ENCODE measurements at places on chromosomes 11 and 22. TPM values are rescaled to one million over a fixed set of nuclear protein-coding genes. Genes with fewer than 3 reads are reported as not detected.

GRCh38 chr11:86931548-86932258 lies 23.5 kb downstream of the FZD4 start:
- H3K4me1 ChIP-seq: no peaks in the 10 kb centered on the region
- H3K27me3 ChIP-seq: no peaks in the 10 kb centered on the region
- no peak overlapping the region for H3K27ac ChIP-seq
- H3K4me3 ChIP-seq: no peak overlapping the region

DNA sequence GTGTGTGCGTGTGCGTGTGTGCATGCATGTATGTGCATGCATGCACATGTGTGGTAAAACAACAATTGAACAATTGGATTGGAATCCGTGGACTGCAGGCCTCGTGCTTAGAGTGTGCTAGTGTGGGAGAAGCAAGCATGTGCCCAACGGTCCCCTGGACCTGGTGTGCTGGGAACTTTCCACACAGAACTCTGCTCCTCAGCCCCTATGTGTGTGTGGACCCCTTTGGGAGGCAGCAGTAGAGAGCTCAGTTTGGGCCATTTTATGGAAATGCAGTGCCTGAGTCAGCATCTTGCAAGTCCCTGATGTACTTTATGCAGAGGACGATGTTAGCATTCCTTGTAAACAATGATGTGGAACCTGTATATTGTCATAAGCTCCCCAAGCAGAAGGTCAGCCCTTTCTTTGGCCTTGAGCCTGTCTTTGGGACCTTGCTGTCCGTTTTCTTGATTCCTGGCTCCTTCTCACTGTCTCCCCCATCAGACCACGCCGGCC lies 167.3 kb downstream of the TBC1D22A start:
- H3K36me3 ChIP-seq: peaks cover 3% of the 10 kb centered on the region
- DNase-seq: no peak
- no peaks in the 10 kb centered on the region for H3K27me3 ChIP-seq

DNA sequence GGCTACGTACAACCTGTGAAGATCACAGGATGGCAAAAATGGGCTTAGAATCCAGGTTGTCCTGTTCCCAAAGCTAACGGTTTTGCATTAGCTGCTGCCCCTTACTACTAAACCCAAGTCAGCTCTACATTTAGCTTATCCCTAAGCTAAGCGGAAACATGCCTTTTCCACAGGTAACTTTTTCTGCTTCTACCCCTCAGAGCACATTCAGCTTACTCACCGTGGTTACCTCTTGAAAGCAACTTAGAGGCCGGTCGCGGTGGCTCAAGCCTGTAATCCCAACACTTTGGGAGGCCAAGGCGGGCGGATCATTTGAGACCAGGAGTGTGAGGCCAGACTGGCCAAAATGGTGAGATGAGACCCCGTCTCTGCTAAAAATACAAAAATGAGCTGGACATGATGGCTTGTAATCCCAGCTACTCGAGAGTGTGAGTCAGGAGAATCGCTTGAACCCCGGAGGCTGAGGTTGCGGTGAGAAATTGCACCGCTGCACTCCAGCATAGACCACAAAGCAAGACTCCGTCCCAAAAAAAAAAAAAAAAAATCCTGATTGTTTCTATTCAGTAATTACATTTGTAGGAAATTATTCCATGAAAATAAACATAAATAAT lies 790 bp upstream of the TMEM41B start:
- H3K4me1 ChIP-seq: peaks cover 7% of the 10 kb centered on the region
- no peak for DNase-seq
- H3K4me3 ChIP-seq: peak overlapping the region; percentile 99
- H3K27ac ChIP-seq: peak overlapping the region; percentile 92
- H3K27me3 ChIP-seq: no peaks in the 10 kb centered on the region
- H3K36me3 ChIP-seq: peaks cover 13% of the 10 kb centered on the region

DNA sequence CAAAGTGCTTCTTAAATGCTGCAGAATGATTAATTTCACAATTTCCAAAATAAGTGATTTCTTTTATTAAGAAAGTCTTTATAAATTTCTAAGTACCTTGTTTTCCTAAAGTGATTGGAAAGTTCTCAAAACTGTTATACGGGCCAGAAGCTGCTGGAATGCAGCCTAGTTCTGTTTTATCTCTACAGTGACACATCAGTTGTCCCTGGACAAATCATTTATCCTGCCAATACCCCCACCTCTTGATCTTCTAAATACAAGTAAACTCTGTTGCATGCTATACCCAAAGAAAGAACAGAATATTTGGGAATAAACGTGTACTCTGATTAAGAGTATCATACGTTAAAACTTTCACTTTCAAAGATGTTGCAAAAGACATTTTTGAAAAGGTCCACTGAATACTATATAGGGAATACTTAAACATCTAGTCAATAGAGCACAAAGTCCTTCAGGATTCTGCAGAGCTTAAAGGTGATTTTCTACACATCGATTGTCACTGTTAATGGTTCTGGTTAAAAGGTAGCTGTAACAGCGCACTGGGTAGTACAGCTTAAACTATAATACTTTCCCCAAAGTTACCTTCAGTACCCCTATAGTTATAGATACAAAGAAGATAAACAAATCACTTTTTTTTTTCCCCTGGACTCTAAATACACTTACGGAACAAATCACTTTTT lies 92.1 kb upstream of the APOA1 start:
- peaks cover 23% of the 10 kb centered on the region for H3K36me3 ChIP-seq
- no peak for DNase-seq
- peaks cover 5% of the 10 kb centered on the region for H3K4me1 ChIP-seq
- H3K4me3 ChIP-seq: no peak overlapping the region
- no peaks in the 10 kb centered on the region for H3K27me3 ChIP-seq

DNA sequence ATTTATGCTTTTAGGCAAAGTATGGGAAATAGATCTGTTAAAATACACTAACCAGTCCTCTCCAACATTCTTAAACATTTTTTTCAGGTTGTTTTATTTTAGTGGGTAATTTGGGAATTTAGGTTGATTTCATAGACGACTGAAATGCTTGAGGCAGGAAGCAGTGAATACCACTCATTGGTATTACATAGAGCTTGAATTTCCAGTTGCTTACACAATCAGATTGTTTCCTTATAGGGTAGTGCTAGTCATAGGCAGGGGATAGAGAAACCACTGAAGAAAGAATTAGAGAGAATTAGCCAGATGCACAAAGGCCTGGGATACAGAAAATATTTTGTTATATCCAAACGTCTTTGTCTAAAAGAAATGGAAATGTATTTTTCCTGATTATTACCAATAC lies 23.9 kb upstream of the LYVE1 start:
- no peaks in the 10 kb centered on the region for H3K27me3 ChIP-seq
- H3K4me1 ChIP-seq: no peaks in the 10 kb centered on the region

GRCh38 chr11:95501761-95502266 lies 270.8 kb upstream of the SESN3 start:
- no peaks in the 10 kb centered on the region for H3K27me3 ChIP-seq
- H3K36me3 ChIP-seq: no peaks in the 10 kb centered on the region
- H3K27ac ChIP-seq: no peak overlapping the region
- no peak for DNase-seq

DNA sequence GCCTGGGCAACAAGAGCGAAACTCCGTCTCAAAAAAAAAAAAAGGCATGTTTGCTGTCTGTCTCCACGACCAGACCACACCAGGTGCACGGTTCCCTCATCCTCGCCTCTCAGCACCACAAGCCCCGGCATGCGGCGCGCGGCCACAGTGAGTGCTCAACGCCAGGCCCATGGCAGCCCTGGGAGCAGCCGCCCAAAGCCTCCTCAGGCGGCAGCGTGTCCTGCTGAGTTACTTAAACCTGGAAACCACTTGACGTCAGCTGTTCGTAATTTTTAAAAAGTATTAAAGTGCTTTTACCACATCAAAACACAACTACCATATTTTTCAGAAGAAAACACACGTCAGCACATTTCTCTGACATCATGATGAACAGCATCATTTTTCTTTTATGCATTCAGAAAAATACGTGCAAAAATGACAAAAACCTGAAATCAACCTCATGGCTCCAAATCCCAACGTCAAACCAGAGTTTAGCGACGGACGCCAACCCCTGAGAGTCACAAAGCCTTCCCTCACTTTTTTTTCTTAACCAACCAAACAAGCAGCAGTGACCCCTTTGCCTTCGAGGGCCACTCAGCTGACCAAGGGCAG lies 2.1 kb downstream of the DEAF1 start:
- DNase-seq: no peak
- peaks cover 11% of the 10 kb centered on the region for H3K4me1 ChIP-seq
- H3K4me3 ChIP-seq: peak overlapping the region; percentile 80
- no peaks in the 10 kb centered on the region for H3K27me3 ChIP-seq
- H3K36me3 ChIP-seq: peaks cover 23% of the 10 kb centered on the region
- H3K27ac ChIP-seq: no peak overlapping the region

GRCh38 chr11:100851584-100852152 lies 164.6 kb downstream of the ARHGAP42 start:
- no peak overlapping the region for H3K4me3 ChIP-seq
- no peaks in the 10 kb centered on the region for H3K4me1 ChIP-seq
- no peak for DNase-seq
- H3K27ac ChIP-seq: no peak overlapping the region
- H3K36me3 ChIP-seq: no peaks in the 10 kb centered on the region

GRCh38 chr11:16794047-16794818 lies 55.8 kb downstream of the C11orf58 start:
- no peak overlapping the region for H3K4me3 ChIP-seq
- H3K27me3 ChIP-seq: no peaks in the 10 kb centered on the region
- no peaks in the 10 kb centered on the region for H3K4me1 ChIP-seq
- no peaks in the 10 kb centered on the region for H3K36me3 ChIP-seq
- no peak for DNase-seq
- H3K27ac ChIP-seq: no peak overlapping the region

DNA sequence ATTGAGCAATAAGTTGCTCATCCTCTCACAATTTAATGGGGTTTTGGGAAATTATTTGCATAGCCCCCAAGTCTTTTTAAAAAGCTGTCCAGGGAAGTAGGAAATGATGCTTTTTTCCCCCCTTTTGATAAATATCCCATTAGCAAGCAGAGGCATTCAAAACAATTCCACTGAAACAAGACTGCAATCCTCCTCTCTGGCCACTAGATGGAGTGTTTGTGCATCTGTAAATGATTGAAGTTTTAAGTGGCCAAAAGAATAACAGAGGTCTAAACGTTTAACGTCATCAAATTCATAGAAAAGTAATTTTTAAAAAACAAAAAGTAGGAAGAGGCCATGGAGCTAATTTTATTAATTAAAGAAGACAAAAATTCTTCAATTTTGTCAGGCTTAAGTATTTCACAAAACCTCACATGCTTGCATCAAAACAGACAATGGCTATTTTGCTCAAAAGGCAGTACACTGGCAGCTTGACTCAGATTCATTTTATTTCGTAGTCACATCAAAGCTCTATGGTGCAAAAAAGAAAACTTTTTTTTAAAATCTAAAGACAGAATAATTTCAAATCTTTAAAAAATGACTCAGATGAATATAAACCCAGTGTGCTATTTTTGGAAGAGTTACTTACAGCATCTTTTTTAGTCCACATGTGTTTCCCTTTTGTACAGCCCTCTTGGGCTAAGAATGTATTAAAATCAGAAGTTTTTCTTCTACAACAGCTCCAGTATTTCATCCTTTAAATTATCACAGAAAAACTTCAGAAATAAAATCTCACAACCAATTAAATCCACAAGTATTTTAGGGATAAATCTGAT lies 17.8 kb downstream of the CHORDC1 start:
- H3K27me3 ChIP-seq: no peaks in the 10 kb centered on the region
- H3K36me3 ChIP-seq: peaks cover 60% of the 10 kb centered on the region
- H3K27ac ChIP-seq: no peak overlapping the region
- no peaks in the 10 kb centered on the region for H3K4me1 ChIP-seq
- DNase-seq: no peak
- H3K4me3 ChIP-seq: no peak overlapping the region

DNA sequence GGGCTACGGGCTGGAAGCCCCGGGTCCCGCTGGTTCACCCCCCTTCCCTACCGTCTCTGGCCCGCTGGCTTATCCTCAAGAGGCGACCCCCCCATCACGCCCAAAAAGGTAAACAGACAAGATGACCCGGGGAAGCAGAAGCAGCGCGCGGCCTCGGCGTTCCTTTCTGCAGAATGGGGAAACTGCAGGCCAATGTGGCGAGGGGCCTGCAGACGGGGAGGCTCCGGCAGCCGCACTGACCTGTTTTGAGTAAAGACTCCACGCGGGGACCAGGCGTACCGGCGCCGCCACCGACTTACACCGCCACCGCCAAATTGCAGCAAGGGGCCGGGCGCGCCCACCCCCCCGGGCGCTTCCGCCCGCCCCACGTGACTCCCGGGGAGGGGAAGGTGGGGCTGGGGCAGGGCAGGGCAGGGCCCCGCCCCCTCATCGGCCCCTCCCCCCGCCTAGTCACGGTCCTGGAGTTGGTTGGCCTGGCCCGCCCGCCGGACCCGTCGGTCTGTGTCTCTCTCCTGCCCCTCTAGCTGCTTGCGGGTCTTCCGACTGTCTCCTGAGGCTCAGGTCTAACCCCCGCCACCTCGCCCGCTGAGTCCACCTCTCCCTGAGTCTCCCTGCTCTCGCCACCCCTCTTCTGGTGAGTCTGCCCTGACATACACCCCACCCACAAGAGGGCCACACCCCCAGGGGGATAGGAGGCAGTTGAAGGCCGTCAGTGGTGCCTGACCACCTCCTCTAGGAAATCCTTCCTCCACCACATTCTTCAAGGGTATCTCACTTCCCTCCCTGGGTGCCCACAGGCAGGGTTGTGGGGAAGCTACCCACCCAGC lies at the start of gene ARAP1:
Gene ARAP1, minus strand, starts transcription at position 321 of the 827 bp plus-strand sequence. CDS start 25,280 bp downstream, outside the sequence.
- peaks cover 6% of the 10 kb centered on the region for H3K36me3 ChIP-seq
- H3K4me1 ChIP-seq: no peaks in the 10 kb centered on the region
- H3K4me3 ChIP-seq: peak within 1 kb of the TSS; percentile 89
- H3K27ac ChIP-seq: no peak within 1 kb of the TSS
- peak; percentile 90 for DNase-seq

DNA sequence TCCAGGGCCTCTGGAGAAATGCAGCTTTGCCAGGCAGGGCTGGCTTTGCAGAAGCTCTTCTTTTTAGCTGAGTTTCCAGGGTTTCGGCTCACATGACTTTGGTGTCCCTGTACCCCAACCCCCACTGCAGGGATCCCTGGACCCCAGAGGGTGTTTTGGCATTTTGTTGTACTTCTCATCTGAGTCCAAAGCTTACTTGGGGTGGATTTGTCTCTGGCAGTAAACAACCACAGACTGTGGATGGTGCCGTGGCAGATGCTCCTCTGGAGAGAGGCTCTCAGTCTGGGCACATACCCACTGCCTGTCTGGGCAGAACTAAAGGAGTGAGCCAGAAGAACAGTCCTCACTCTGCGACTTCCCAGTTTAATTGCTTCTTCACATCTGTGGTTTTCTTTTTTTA lies 49.6 kb downstream of the COMMD9 start:
- no peaks in the 10 kb centered on the region for H3K4me1 ChIP-seq
- no peak overlapping the region for H3K27ac ChIP-seq
- no peaks in the 10 kb centered on the region for H3K36me3 ChIP-seq
- DNase-seq: no peak

GRCh38 chr11:2382936-2383851 lies 6.1 kb downstream of the CD81 start:
- no peaks in the 10 kb centered on the region for H3K27me3 ChIP-seq
- no peak overlapping the region for H3K4me3 ChIP-seq
- H3K4me1 ChIP-seq: no peaks in the 10 kb centered on the region
- no peak overlapping the region for H3K27ac ChIP-seq

MAJIN gene
- not detected for total RNA-seq

SAA2 gene
- not detected for total RNA-seq

GAL gene
- total RNA-seq: 65.2 TPM

MS4A7 gene
- not detected for total RNA-seq

CELSR1 gene
- total RNA-seq: 21.2 TPM

NDUFS3 gene
- total RNA-seq: 130 TPM

SHISAL1 gene
- 3.0 TPM for total RNA-seq

PLEKHA7 gene
- 21.0 TPM for total RNA-seq

CNTF gene
- total RNA-seq: 3.5 TPM

THOC5 gene
- 68.2 TPM for total RNA-seq

ANKRD49 gene
- 13.8 TPM for total RNA-seq
